ENCODE measurements at places on chromosomes 13 and 19. TPM values are rescaled to one million over a fixed set of nuclear protein-coding genes. Genes with fewer than 3 reads are reported as not detected.

- DNase-seq: no peak
These were observed 25.3 kb downstream of the RAP2A start for GRCh38 chr13:97459215-97459777.

DNA sequence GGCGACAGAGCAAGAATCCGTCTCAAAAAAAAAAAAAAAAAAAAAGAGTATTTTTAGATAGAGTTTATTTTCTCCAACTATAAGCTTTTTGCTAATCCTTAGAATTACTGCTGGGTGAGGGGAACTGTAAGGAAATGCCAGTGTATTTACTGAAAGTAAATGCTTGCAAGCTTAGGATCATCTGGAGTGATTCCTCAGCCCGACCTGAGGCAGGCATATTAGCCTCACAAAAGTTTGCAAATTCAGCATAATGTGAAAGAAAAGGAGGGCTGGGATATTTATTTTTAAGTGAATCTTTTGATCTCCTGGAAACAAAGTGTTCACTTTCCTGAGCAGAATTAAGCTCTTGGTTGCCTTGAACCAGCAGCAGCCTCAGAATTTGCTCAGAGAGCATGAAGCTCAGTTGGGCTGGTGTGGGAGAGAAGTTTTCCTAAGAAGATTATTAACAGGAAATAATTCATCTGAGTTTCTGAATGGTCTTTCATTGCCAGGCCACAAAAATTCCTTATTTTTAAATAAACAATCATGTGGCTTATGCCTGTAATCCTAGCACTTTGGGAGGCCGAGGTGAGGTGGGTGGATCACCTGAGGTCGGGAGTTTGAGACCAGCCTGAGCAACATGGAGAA is 24.7 kb upstream of the SPATA13 start:
- no peak for DNase-seq

GRCh38 chr13:29402166-29402636 is 193.3 kb downstream of the SLC7A1 start:
- DNase-seq: no peak

DNA sequence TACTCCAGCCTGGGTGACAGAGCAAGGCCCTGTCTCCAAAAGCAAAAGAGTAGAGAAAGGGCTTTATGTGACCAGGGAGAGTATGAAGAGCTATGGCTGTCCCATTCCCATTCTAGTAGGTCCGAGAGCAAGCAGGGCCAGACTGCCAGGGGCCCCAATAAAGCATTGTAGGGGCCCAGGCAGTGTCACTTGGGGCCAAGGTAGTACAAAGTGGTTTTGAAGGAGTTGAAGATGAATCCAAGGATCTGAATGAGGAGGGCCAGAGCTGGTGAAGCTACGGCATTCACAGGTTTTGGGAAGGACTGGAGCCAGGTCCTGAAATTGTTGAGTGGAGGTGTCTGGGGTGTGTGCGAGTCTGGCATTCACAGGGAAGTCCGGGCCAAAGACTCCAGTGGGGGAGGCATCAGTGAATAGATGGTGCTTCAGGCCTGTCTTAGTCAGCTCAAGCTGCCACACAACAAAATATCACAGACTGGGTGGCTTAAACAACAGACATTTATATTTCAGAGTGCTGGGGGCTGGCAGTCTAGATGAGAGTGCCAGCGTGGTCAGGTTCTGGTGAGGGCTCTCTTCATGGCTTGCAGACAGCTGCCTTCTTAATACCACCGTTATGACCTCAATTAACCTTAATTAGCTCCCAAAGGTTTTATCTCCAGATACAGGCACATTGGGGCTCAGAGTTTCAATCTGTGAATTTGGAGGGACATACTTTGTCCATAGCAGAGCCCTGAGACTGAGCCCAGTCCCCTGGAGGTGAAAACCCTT is 9.9 kb downstream of the NACC1 start:
- DNase-seq: no peak

GRCh38 chr13:37360556-37360955 is 238.0 kb downstream of the POSTN start:
- DNase-seq: no peak

DNA sequence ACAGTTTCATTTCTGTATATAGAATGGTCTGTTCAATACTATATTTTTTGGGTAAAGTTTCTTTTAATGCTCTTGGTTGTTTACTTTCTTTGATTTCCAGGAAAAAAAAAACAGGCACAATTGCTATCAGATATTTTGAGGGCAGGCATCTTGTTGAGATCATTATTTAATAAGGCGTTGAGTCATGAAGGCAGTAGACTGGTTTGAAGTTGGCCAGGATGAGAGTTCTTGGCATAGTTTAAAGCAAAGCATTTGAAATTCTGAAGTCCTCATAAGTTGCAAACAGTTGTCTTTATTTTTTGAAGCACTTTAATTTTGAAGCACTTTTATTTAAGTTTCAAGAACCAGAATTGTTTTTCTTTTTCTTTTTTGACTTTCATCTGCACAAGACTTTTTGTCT is 2.6 kb upstream of the ZNF175 start:
- no peak for DNase-seq

GRCh38 chr13:28503182-28503967 is 8.4 kb upstream of the FLT1 start:
- DNase-seq: no peak

DNA sequence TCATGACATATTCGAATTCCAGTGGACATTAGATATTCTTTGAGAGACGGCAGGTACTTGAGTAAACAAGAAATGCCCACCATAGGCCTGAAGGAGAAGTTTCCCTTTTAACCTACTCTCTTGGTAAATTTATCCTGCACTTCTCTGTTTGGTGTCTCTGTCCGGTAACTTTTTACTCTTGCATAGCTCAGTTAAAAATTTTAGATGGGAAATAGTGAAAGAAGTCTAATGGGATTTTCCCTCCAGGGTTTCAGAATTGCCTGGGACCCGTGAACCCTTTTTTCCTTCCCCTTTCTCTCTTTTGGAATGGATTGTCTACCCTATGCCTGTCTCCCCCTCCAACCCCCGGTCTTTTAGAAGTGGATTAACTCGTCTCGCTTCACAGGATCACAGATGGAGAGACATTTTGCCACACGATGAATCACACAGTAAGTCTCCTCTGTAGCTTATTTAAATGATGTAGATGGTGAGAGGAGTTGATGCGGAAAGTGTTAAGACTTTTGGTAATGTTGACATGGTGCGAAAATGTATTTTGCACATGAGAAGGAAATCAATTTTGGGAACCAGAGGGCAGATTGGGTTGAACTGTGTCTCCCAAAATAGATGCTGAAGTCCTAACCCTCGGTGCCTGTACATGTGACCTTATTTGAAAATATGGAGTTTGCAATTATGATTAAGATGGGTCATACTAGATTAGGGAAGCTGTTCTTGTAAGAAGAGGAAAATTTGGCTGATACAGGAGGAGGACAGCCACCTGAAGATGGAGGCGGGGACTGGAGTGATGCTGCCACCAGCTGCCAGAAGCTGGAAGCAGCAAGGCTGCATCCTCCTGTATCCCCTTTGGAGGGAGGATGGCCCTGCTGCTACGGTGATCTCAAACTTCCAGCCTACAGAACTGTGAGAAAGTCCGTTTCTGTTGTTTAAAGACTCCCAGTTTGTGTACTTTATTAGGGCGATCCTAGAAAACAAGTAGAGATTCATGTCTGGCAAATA is 711 bp upstream of the MIPEP start:
- no peak for DNase-seq

DNA sequence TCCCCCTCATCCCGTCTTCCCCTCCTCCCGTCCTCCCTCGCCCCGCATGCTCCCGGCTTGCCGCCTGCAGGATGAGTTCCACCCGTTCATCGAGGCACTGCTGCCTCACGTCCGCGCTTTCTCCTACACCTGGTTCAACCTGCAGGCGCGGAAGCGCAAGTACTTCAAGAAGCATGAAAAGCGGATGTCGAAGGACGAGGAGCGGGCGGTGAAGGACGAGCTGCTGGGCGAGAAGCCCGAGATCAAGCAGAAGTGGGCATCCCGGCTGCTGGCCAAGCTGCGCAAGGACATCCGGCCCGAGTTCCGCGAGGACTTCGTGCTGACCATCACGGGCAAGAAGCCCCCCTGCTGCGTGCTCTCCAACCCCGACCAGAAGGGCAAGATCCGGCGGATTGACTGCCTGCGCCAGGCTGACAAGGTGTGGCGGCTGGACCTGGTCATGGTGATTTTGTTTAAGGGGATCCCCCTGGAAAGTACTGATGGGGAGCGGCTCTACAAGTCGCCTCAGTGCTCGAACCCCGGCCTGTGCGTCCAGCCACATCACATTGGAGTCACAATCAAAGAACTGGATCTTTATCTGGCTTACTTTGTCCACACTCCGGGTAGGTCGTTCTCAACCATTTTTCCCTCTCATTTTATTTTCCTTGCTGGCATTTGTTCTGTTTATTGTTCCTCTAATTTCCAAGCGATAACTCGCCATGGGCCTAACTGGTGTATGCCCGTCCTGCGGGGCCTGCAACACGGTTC is 29.8 kb downstream of the NFIX start:
- no peak for DNase-seq

DNA sequence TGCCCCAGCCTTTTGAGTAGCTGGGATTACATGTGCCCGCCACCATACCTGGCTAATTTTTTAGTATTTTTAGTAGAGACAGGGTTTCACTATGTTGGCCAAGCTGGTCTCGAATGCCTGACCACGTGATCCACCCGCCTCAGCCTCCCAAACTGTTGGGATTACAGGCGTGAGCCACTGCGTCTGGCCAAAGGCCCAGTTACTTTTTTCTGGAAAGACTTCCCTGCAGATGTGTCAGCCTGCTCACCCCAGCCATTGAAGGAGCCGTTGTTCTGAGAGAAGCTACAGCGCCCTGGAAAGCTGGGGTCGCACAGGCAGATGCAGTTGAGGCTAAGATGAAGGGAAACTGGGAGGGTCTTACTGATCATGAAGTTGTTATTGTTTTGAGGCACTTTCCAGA is 7.9 kb upstream of the ZNF626 start:
- no peak for DNase-seq

DNA sequence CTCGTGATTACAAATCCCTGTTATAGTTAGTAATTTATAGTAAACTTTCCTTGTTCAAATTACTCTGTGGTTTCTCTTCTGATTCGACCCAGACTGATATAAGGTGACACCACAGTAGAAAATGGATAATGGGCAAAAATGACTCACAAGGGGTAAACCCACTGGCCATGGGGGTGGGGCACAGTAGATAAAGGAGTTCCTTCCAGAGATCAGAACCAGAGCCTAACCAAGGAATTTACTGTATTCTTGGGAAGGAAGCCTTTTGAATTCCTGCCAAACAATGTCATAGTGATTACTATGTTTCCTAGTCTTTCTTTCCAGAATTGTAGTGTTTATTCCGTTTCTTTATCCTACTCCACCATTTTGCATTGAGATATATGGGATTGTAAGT is 21.9 kb downstream of the MIR17HG start:
- DNase-seq: no peak

GRCh38 chr19:50546527-50547221 is 21.6 kb downstream of the LRRC4B start:
- DNase-seq: no peak

DNA sequence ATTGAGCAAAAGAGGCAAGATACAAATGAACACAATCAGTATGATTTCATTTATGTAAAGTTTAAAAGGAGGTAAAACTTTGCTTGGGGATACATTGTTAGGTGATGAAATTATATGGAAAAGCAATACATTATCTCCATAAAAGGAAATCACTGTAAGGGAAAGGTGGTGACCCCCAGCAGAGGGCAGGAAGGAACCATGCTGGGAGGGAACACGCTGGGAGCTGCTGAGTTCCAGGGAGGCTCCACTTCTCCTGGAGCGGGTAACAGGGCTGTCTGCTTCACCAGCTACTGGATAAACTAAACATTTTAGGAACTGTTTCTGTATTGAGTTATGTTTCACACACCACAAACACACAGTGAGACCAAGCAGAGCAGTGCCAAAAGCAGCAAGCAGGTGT is 91.2 kb downstream of the KATNAL1 start:
- no peak for DNase-seq

DNA sequence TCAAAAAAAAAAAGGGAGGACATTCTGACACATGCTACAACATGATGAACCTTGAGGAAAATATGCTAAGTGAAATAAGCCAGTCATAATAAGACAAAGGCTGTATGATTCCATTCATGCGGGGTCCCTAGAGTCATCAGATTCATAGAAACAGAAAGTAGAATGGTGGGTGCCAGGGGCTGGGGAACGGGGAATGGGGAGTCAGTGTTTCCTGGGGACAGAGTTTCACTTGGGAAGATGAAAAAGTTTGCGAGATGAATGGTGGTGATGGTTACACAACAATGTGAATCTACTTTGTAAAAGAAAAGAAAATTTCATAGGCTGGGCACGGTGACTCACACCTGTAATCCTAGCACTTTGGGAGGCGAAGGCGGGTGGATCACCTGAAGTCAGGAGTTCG is 6.1 kb upstream of the CLEC4G start:
- DNase-seq: no peak

Gene LILRA1
- 0.77 TPM for polyA plus RNA-seq

Gene LGI4
- polyA plus RNA-seq: 4.0 TPM

Gene NDUFS7
- polyA plus RNA-seq: 74.6 TPM

Gene ZFP82
- polyA plus RNA-seq: 13.1 TPM

Gene ZNF331
- polyA plus RNA-seq: 35.1 TPM

Gene ZNF844
- 25.2 TPM for polyA plus RNA-seq

Measured in left renal cortex interstitium (tissue), 4 donors.